ENCODE measurements at places on chromosomes 13 and 19. TPM values are rescaled to one million over a fixed set of nuclear protein-coding genes. Genes with fewer than 3 reads are reported as not detected.
A peak's percentile ranks its signal among the peaks of the same experiment; 100 is the strongest.

GTF2F1 gene
- polyA plus RNA-seq: 30.1 TPM

DNA sequence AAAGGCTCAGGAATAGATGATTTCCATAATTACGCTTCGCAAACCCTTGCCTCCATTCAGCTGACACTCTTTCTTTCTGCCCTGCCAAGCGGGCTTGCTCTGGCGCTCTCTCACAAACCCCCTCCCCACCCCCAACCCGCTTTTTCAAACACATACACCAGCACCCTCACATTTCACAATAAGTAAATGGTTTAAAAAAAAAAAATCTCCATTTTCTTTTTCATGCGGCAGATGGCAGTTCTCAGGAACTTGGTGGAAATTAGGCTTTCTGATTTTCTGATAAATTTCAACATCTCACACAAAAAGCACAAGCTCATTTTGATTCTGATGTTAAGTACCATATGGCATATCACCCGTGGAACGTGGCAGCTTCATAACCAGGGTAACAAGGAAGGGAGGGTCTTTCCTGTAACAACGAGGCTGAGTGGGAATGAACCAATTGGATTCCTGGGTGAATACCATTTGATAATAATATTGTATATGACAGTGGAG lies 43.8 kb downstream of the C13orf42 start:
- H3K27me3 ChIP-seq: peaks cover 23% of the 10 kb centered on the region
- H3K27ac ChIP-seq: no peak overlapping the region
- peaks cover 5% of the 10 kb centered on the region for H3K4me1 ChIP-seq
- no peak for DNase-seq

CYP2F1 gene
- not detected for polyA plus RNA-seq

- peaks cover 16% of the 10 kb centered on the region for H3K4me1 ChIP-seq
- no peaks in the 10 kb centered on the region for H3K36me3 ChIP-seq
- no peak for DNase-seq
- H3K27ac ChIP-seq: no peak overlapping the region
- no peaks in the 10 kb centered on the region for H3K27me3 ChIP-seq
- no peak overlapping the region for H3K4me3 ChIP-seq
Observed at GRCh38 chr13:51502153-51502651, 49.4 kb upstream of the INTS6 start.

GRCh38 chr19:54188215-54188871 lies 1.0 kb downstream of the MBOAT7 start:
- no peak for DNase-seq
- no peaks in the 10 kb centered on the region for H3K27me3 ChIP-seq
- H3K4me3 ChIP-seq: peak overlapping the region; percentile 95
- no peaks in the 10 kb centered on the region for H3K36me3 ChIP-seq
- peak overlapping the region; percentile 89 for H3K27ac ChIP-seq
- peaks cover 52% of the 10 kb centered on the region for H3K4me1 ChIP-seq

KLK3 gene
- not detected for polyA plus RNA-seq

Measured in naive thymus-derived CD8-positive, alpha-beta T cell (primary cell).